Activated CD4-positive, alpha-beta memory T cell treated with anti-CD3 and anti-CD28 coated beads, Interleukin-2, amount 10 ng/mL, durations not matched to agents 7 days and 5 days (primary cell): ENCODE measurements at places on chromosomes 12 and 14.

- DNase-seq, result no peak
Observed at GRCh38 chr14:104345621-104346462, 207.5 kb downstream of the KIF26A start.

DNA sequence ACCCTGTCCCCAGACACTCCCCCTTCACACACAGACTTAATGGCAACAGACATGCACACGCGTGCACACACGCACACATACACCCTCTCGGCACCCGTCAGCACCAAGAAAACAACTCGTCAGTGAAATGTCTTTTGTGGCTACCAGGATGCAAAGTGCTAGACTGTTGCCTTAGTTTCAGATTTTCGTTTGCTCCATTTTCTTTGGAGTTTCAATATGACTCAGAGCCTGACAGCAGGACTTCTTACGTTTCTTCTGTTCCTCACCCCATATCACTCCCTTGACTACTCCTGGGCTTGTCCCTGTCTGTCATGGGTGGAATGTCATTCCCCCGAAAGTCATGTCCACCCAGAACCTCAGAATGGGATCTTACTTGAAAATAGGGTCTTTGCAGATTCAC, 182.9 kb downstream of the GLT1D1 start:
- no peak for DNase-seq

- no peak for DNase-seq
Observed at GRCh38 chr14:80017795-80018194, 193.5 kb downstream of the DIO2 start.

- DNase-seq, result no peak
Observed at GRCh38 chr12:59717436-59717835, 121.6 kb downstream of the SLC16A7 start.
